ENCODE measurements at places on chromosomes 2 and 18. TPM values are rescaled to one million over a fixed set of nuclear protein-coding genes. Genes with fewer than 3 reads are reported as not detected.

The DSC1 gene
- not detected for total RNA-seq

The LRRTM4 gene
- not detected for total RNA-seq

The ITGB6 gene
- not detected for total RNA-seq

The RNF149 gene
- total RNA-seq = 58.1 TPM
